Vagina (tissue), 2 donors: ENCODE measurements at places on chromosomes 11 and 22.

GRCh38 chr11:95338430-95338991, 107.5 kb upstream of the SESN3 start:
- DNase-seq = no peak

DNA sequence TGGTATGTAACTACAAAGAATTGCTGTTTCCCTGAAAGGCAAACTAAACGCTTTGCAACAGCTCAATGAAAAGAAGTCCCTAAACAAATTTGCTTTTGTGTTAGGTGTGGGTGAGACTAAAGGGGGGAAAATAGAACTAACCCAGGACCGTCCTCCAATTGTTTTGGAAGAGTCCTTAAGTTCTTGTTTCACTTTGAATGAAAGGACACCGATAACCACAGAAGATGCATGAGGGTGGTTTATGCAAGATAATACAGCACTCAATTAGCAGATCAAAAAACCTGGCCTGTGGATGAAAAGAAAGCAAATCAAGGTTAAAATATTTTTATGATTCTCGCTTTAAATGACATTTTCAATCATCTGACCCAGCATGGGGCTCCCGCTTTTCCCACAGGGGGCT, 304.5 kb upstream of the SYN3 start:
- no peak for DNase-seq

- DNase-seq = no peak
Observed at GRCh38 chr11:58392746-58393145, 13.9 kb downstream of the OR5B3 start.

- no peak for DNase-seq
Observed at GRCh38 chr11:116885951-116886655, 48.7 kb upstream of the APOA1 start.

DNA sequence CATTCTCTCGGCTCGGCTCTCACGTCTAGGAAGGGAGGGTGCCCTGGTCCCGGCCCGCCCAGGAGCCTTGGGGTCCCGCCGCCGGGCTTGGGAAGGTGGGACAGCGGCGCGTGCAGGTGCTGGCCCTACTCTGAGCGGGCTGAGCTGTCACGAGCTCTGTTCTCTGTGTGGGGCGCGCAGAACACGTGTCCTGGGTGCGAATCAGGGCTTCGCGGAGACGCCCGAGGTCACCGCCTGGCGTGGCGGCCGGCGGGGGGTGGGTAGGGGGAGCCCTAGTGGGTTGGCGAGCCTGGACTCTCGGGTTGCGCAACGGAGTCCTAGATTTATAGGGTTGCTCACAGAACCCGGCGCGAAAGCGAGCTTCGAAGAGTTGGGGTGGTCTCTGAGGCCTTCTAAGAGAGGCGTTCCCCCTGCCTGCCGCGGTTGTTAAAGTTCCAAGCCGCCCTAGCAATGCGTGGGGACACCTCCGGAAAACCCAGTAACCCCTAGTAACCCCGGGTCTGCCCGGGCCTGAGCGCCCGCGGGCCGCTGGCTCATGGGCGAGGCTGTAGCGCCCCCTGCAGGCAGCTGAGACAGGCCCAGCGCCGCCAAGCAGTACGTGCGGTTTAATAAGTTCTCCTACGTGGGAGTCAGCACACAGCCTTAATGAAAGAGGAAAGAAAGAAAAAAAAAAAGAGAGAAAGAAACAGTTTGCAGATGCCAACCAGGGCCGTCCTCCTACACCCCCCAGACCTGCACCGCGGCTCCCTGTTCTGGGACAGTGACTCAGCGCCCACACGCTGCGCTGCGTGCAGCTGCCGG, 2.7 kb downstream of the ADM start:
- peak; percentile 94 for DNase-seq

GRCh38 chr11:121471167-121471566, 18.4 kb upstream of the SORL1-AS1 start:
- no peak for DNase-seq

DNA sequence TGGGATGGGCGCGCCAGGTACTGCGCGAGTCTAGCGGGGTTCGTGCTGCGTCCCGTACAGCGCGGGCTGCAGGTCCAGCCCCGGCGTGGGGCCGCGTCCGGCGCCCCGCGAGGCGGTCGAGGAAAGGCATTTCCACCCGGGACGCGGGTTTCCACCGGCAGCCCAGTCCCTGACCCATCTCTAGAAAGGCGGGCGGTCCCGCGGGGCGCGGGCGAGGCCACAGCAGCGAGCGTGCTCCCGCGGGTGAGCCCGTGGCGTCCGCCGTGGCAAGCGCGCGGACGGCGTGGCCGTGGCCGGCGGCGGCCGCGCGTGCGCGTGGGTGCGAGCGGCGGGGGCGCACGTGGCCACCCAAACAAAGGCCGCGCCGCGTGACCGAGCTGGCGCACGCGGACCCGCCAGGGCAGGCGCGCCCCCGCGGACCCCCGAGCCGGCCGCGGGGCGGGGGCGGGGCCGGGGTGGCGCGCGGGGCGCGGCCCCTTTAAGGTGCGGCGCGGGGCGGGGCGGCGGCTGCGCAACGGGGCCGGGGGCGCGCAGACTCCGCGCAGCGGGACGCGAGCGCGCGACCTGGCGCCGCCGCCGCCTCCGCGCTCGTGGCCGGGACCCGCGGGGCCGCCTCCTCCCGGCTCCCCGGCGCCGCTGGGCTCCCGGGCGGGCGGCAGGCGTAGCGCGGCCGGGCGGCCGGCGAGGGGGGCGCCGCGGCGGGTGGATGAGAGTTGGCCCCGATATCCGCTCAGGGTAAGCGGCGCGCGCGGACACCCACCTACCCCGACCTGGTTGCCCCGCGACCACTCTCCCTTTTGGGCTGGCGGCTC, 39.3 kb upstream of the CELSR1 start:
- no peak for DNase-seq

DNA sequence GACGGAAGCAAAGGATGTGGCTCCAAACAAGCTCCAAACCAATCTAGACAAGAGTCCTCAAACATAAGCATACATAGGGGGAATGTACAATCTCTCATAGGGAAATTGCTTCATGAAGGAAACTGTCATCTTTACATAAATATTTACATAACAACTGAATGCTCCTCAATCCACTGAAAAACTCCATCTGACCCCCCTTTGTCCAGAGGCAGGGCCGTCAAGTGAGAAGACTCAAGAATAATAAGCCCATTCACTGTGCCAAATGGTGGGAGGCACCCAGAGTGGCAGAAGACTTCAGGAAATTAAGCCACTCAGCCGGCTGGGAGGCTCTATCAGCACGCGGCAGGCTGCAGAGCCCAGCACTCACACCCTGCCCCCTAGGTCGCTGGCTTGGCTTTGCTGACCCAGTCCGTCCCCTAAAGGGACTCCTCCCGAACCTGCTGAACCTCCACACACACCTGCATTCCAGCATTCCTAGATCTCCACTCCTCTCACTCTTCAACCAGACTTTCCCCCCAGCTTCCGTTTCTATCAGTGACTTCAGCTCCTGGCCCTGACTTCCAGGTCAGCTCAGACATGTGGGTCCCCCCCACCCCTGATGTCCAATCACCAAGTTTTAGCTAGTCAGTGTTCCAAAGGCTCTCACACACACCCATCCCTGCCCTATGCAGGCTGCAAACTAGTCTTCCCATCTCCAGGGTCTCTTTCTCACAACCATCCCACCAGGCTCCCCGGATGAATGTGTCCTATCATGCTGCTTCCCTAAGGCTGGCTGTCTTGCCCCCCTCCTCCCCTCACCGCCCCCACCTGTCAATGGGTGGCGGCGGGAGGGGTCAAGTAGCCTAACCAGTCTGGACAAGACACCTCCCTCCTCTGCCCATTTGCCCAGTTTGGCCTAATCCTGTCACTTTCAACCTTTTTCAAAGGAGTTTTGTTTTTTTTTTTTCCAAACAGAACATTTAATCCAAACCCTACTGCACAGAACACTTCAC, 11.3 kb downstream of the VPS37C start:
- no peak for DNase-seq

- DNase-seq = no peak
Observed at GRCh38 chr11:94728541-94728940, 39.6 kb upstream of the AMOTL1 start.

DNA sequence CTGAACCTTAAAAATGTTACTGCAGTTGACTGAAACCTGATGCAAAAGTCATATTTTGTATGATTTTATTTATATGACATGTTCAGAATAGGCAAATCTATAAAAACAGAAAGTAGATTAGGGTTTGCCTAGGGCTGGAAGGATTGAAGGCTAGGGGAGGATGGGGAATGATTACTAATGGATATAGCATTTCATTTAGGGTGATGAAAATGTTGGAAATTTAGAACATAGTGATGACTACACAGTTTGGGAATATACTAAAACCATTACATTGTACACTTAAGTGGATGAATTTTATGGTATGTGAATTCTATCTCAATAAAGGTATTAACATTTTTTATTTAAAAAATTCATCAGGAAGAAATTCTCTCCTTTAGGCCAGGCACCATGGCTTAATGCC, 22.9 kb upstream of the PAFAH1B2 start:
- DNase-seq = no peak

- no peak for DNase-seq
Observed at GRCh38 chr22:26748845-26749244, 91.5 kb downstream of the MIAT start.

DNA sequence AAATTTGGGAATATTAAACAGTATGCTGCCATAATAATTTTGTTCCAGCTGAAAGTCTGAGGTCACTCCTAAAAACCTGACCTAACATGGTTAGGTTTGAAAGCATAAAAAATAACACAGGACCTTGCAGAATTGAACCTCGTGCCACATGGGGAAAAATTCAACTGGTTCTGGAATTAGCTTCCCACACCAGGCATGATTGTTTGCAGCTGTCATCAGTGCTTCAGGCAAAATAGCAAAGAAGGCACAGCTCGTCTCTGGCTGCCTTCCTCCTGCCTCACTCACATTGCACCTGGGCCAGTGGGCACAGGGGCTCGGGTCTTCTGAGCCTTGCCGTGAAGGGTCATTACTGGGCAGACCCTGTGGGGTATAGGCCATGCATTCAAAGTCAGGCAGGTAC, 153.8 kb upstream of the ARHGAP20 start:
- no peak for DNase-seq
